ENCODE measurements at places on chromosomes 12 and 14. TPM values are rescaled to one million over a fixed set of nuclear protein-coding genes. Genes with fewer than 3 reads are reported as not detected.

Gene SLC35F4
- total RNA-seq: not detected

Gene FAM161B
- 1.5 TPM for total RNA-seq

Gene IKZF4
- 2.0 TPM for total RNA-seq

Gene ZCCHC8
- 22.7 TPM for total RNA-seq

Gene ACSM4
- total RNA-seq: not detected

Gene PGF
- total RNA-seq: 4.2 TPM

Gene RTN1
- not detected for total RNA-seq

Gene DBX2
- not detected for total RNA-seq

Gene CLEC6A
- total RNA-seq: not detected

Gene DPPA3
- not detected for total RNA-seq

Gene TAS2R9
- total RNA-seq: not detected

Gene KRT75
- total RNA-seq: 0.07 TPM

Gene TMEM19
- 29.3 TPM for total RNA-seq

Gene FGF23
- not detected for total RNA-seq

Gene MSI1
- 1.6 TPM for total RNA-seq

Gene GPR68
- 0.20 TPM for total RNA-seq

Gene PLEKHG7
- total RNA-seq: not detected

Gene RTL1
- 0.15 TPM for total RNA-seq

Gene AGAP2
- total RNA-seq: 0.23 TPM

Gene LRP1-AS
- total RNA-seq: not detected

Gene CMTM5
- not detected for total RNA-seq

Gene SCNN1A
- 30.2 TPM for total RNA-seq

Gene ENDOU
- not detected for total RNA-seq

Gene PLEKHA5
- total RNA-seq: 7.3 TPM

Gene ACVR1B
- 17.3 TPM for total RNA-seq

Gene CPNE6
- not detected for total RNA-seq
